Ovary (tissue), 10 donors: ENCODE measurements at places on chromosomes 5 and 9. TPM values are rescaled to one million over a fixed set of nuclear protein-coding genes. Genes with fewer than 3 reads are reported as not detected.

The KLF9 gene
- 39.2 TPM for total RNA-seq

GRCh38 chr5:175772747-175773533, 98.4 kb upstream of the CPLX2 start:
- no peak overlapping the region for H3K4me3 ChIP-seq
- H3K27me3 ChIP-seq: no peaks in the 10 kb centered on the region
- no peaks in the 10 kb centered on the region for H3K36me3 ChIP-seq
- no peaks in the 10 kb centered on the region for H3K4me1 ChIP-seq
- no peak overlapping the region for H3K27ac ChIP-seq
- DNase-seq: no peak

GRCh38 chr5:32559921-32560320, 25.4 kb upstream of the SUB1 start:
- H3K4me3 ChIP-seq: no peak overlapping the region
- H3K27ac ChIP-seq: no peak overlapping the region
- H3K27me3 ChIP-seq: no peaks in the 10 kb centered on the region
- H3K4me1 ChIP-seq: no peaks in the 10 kb centered on the region
- DNase-seq: no peak
- no peaks in the 10 kb centered on the region for H3K36me3 ChIP-seq

The IRX2 gene
- 0.15 TPM for total RNA-seq

DNA sequence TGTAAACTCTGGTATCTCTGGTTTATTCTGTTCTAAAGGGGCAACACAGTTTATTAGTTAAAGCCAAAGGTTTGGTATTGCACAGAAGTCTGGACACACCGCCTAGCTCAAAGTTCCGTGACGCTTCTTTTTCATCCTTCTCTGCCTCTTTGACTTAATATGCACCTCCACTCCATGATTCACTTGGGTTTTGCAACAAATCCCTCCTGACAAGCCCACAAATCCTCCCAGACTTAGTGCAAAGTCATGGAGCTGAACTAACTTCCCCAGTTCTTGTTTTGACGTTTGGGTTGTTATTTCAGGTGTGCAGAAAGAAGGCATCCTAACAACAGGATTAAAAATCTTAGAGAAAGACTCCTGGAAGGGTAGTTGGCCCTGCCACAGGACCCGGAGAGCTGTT, 441.6 kb upstream of the DMAC1 start:
- no peaks in the 10 kb centered on the region for H3K36me3 ChIP-seq
- DNase-seq: no peak

The IFNK gene
- not detected for total RNA-seq

- H3K4me1 ChIP-seq: no peaks in the 10 kb centered on the region
- H3K36me3 ChIP-seq: no peaks in the 10 kb centered on the region
- no peaks in the 10 kb centered on the region for H3K27me3 ChIP-seq
- no peak overlapping the region for H3K4me3 ChIP-seq
- no peak for DNase-seq
- H3K27ac ChIP-seq: no peak overlapping the region
Observed at GRCh38 chr9:13378154-13378553, 98.7 kb upstream of the MPDZ start.

The PPP1R26 gene
- total RNA-seq: 19.2 TPM

DNA sequence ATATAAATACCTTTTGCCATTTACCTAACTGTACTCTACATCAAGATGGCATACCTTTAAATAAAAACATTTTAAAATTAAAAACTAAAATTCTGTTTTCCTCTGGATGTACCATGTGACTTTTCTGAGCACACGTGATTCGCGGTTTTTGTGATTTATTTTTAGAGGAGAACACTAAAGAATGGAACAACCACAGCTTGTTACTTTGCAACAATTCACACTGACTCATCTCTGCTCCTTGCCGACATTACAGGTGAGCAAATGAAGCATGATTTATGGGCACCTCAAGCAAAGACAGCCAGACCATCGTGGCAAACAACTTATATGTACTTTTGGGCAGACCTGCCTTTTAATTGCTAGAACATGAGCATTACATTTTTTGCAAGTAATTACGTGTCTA, 61.3 kb downstream of the GDA start:
- H3K4me1 ChIP-seq: no peaks in the 10 kb centered on the region
- H3K36me3 ChIP-seq: no peaks in the 10 kb centered on the region
- H3K27ac ChIP-seq: no peak overlapping the region
- H3K4me3 ChIP-seq: no peak overlapping the region

DNA sequence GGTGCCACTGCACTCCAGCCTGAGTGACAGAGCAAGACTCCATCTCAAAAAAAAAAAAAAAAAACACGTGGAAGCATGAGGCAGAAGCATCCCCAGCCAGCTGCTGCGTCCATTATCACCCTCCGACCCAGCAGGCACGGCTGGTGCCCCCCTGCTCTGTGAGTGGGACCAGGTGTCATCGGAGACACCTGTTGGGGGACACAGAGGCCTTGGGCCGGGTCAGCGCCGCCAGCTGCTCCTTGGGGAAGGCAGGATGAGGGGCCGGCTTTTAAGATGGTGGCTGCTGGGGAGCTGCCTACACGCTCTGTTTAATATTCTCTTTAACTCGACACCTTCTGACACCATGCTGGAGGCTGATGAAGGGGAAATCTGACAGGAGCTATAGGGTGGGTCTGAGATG, 80.2 kb upstream of the RUFY1 start:
- no peak for DNase-seq
- no peaks in the 10 kb centered on the region for H3K27me3 ChIP-seq
- no peaks in the 10 kb centered on the region for H3K36me3 ChIP-seq
- no peak overlapping the region for H3K27ac ChIP-seq

DNA sequence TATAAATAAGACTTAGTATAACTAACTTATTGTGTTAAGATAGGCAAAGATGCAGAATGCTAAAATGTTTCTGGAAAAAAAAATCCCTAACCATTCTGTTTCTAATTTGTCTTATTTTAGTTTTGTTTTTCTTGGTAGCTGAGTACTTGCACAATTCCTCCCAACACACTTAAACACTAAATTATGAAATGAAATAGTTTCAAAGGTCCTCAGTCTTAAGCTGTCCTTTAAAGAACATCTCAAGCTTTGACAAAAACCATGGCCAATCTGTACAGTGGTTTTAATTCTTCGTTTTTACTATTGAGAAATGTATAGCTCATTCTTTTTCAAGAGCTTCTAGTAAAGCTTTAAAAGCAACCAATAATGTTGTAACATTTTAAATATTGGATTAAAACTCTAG, 171.5 kb downstream of the EDIL3 start:
- no peaks in the 10 kb centered on the region for H3K36me3 ChIP-seq
- H3K4me3 ChIP-seq: no peak overlapping the region
- no peaks in the 10 kb centered on the region for H3K4me1 ChIP-seq
- H3K27ac ChIP-seq: no peak overlapping the region
- DNase-seq: no peak
- no peaks in the 10 kb centered on the region for H3K27me3 ChIP-seq

DNA sequence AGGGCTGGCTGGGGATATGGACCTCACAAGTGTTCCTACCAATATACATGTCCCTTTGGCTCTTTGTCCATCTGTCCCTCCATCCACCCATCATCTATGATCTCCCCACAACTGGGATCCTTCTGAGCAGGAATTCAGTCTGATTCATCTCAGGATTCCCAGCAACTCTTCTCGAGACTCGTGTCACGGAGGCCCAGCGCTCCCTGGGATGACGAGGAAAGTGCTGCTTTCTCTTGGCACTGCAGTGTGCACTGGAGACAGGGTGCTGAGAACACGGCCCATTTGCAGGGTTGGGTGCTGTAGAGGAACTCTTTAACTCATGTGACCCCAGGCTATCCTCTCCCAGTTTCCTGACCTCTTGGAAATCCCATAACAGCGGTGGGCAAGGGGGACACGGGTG, 72.9 kb downstream of the ANGPTL2 start:
- H3K4me3 ChIP-seq: no peak overlapping the region
- H3K36me3 ChIP-seq: no peaks in the 10 kb centered on the region
- no peaks in the 10 kb centered on the region for H3K27me3 ChIP-seq

The PCDHGA9 gene
- 6.3 TPM for total RNA-seq

DNA sequence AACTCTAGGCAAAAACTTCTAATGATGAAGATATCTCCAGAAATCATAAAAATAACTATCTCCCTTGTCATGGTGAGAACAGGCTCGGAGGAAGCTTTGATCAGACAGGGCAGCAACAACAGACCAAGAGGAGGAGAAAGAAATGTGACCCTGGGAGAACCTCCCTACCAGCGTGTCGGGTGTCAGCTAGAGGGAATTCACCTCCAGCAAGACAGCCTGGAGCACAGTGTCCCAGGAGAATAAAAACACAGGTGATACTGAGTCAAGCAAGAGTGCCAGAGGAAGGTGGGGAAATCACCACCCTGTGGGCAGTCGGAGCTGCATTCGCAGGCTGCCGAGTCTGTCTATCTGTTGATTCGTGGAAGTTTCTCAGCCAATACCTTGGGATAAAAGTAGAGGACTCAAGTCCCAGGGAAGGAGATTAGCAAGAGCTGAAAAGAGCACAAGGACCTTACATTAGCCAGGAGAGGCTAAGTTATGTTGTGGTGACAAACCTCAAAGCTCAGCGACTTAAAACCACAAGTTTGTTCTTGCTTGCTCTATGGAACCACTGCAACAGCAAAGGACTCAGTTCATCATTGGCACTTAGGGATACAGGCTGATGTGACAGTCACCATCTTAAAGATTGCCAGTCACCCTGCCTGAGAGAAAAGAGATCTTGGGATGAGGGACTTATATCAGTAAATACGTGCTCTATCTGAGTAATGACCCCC, 598.3 kb downstream of the CCDC171 start:
- H3K4me1 ChIP-seq: no peaks in the 10 kb centered on the region
- no peak overlapping the region for H3K4me3 ChIP-seq
- no peaks in the 10 kb centered on the region for H3K27me3 ChIP-seq
- no peak overlapping the region for H3K27ac ChIP-seq

- H3K27me3 ChIP-seq: no peaks in the 10 kb centered on the region
- no peak for DNase-seq
- no peak overlapping the region for H3K4me3 ChIP-seq
- H3K27ac ChIP-seq: no peak overlapping the region
Observed at GRCh38 chr5:1780614-1780930, 19.1 kb downstream of the MRPL36 start.

The FOXD4L4 gene
- total RNA-seq: not detected

DNA sequence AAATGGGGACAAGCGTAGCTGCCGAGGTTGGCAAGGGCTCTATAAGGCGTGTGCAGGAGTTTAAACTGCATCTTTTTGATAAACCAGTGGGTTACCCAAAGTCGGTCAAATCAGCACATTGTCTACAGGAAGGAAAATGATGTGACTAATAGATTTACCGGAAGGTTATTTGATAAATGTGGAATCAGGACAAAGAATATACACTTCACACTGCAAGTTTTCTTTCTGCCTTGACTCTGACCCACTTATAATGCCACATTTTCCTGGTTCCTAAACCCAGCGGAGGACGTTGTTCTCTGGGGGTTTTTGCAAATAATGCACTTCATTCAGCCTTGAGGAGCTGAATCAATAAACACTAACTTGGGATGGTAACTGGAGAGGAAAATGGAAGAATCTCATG, 76.8 kb downstream of the TTLL11 start:
- H3K4me3 ChIP-seq: no peak overlapping the region
- peaks cover 4% of the 10 kb centered on the region for H3K4me1 ChIP-seq
- no peaks in the 10 kb centered on the region for H3K36me3 ChIP-seq
- H3K27me3 ChIP-seq: no peaks in the 10 kb centered on the region
- no peak overlapping the region for H3K27ac ChIP-seq

DNA sequence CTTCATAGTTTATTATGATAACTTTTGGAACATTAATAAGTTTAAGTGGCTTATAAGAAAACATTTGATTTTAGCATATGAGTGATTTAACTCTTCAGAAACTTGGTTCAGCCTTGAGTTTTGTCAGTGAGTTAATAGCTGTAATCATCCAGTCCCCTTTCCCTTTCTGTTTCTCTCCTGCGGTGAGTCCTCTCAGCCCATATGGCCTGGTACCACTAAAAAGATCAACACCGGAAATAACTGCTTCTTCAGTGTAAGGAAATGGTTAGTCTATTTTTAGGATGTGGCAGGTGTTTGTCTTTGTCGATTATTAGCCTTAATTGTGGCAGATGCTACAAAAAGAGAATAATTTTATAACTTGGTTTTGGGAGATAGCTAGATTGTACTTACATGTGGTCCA, 120.2 kb upstream of the GRHPR start:
- no peak for DNase-seq
- H3K27me3 ChIP-seq: no peaks in the 10 kb centered on the region
- H3K36me3 ChIP-seq: no peaks in the 10 kb centered on the region
- H3K27ac ChIP-seq: no peak overlapping the region
- H3K4me3 ChIP-seq: no peak overlapping the region
- no peaks in the 10 kb centered on the region for H3K4me1 ChIP-seq

GRCh38 chr5:73215531-73215890, 42.5 kb downstream of the TMEM174 start:
- no peak for DNase-seq
- H3K36me3 ChIP-seq: no peaks in the 10 kb centered on the region
- no peak overlapping the region for H3K27ac ChIP-seq
- H3K4me1 ChIP-seq: no peaks in the 10 kb centered on the region

The SH3TC2 gene
- total RNA-seq: 0.80 TPM
